ENCODE measurements at places on chromosomes 1 and 21.

- no peak for DNase-seq
Observed at GRCh38 chr1:7608628-7609305, 162.3 kb upstream of the VAMP3 start.

- DNase-seq = peak; percentile 62
Observed at GRCh38 chr1:67429528-67430357, 459 bp downstream of the SERBP1 start.

DNA sequence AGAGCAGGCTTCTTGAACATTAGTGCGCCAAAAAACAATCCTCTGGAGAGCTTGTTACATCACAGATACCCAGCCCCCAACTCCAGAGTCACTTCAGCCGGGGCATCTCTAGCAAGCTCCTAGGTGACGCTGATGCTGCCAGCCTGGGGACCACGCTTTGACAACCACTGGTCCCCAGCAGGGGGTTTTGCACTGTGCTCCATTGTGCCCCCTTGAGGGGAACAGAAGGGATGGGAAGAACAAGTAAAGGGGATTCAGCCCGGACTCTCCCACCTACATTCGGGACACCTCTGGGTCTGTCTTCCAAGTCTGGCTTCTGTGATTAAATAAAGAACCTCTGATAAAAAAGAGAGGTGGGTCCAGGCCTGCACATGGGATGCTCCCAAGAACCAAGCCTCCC, 60.4 kb downstream of the ATP5PO start:
- no peak for DNase-seq

GRCh38 chr1:179447489-179447888, 81.7 kb downstream of the AXDND1 start:
- DNase-seq = no peak

GRCh38 chr1:180358649-180359048, 128.6 kb downstream of the LHX4 start:
- peak; percentile 25 for DNase-seq

- DNase-seq = no peak
Observed at GRCh38 chr1:59046730-59047157, 250.2 kb upstream of the FGGY start.

DNA sequence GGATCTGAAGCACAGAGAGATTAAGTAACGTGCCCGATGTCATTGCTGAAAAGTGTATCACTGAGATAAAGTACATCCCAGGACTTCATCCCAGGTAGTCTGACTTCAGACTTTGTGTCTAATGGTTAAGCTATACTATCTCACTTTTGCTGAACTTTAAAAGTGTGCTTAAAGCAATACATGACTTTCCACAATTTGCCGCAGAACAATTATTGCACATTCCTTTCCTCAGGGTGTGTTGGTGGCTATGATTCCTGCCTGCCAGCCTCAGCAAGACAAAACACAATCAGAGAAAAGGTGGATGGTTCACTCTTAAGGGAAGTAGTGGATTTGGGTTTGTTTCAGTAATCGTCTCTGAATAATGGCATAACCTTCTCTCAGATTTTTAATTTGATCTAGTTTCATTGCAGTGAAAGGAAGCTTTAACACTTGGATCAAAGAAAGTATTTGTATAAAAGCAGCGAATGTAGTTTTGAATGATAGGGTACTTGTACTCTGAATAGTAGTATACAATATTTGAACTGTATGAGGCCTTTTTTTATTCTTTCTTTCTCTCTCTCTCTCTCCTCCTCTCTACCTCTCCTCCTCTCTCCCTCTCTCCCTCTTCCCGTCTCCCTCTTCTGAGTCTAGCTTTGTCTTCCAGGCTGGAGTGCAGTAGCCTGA, 47.0 kb downstream of the CNST start:
- DNase-seq = no peak

- DNase-seq = no peak
Observed at GRCh38 chr1:96482616-96483015, 239.0 kb upstream of the PTBP2 start.

DNA sequence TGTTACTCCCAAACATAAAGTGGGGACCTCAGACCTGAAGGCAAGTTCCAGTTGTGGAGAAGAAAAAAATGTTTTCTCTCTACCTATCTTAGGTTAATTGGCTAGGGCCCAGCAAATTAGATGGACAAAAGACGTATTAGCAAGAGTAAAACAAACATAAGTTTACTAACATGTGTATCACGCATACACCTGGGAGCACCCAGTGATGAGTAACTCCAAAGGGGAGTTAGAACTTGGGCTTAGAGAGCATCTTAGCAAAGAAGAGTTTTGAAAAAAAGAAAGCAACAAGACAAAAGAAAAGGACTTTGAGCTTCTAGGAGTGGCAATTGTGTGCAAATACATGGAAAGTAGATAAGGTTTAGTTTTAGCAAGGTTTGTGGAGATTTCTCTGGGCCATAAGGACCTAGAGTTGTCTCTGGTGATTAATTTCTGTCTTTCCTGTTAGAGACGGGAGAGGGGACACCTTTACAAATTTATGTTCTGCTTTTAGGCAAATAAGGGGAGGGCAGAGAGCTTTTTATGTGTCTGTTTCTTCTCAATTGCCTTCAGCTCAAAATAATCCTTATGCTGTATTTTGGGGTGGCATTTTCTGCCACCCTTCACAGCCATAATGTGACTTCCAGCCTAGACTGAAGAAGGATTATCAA, 76.7 kb upstream of the PTGFRN start:
- DNase-seq = no peak

DNA sequence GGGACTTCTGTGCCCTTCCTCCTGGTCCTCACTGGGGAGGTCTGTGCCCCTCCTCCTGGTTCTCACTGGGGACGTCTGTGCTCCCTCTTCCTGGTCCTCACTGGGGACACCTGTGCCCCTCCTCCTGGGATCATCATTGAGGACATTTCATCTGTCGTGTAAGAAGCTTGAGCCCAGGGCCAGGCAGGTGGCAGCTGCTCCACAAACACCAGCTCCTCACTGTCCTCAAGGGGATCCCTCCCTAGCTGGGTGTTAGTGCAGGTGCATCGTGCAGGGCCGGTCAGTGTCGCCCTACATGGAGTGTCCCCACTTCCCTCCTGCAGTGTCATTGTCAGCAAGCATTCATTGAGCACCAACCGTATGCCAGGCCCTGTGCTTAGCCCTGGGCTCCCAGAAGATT, 312.7 kb downstream of the PTPRU start:
- no peak for DNase-seq

Data from head of caudate nucleus (tissue), 42 donors.